ENCODE measurements at places on chromosomes 1 and 21. TPM values are rescaled to one million over a fixed set of nuclear protein-coding genes. Genes with fewer than 3 reads are reported as not detected.
A peak's percentile ranks its signal among the peaks of the same experiment; 100 is the strongest.

GRCh38 chr1:234997896-234998741, 130.5 kb downstream of the TOMM20 start:
- peak; percentile 14 for DNase-seq

DNA sequence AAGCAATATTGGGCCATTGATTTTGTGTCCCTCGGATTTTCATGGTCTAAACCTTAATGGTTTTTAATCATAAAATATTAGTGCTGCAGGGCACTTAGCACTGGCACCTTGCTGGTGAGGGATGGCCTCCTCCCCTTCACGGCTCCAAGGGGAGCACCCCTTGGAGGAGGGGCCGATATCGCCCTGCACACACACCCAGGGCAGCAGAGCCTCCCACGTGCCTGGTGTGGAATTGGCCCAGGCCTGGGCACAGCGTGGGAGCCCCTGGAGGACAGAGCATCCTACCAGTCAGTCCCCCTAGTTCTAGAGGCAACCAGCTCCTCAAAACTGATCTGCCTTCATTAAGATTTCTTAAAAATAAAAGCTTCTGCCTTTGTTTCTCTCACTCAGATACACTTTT, 90.7 kb upstream of the CSF3R start:
- no peak for DNase-seq

HAO2 gene
- not detected for total RNA-seq

RHD gene
- total RNA-seq = not detected

- no peak for DNase-seq
Measured at GRCh38 chr1:18230840-18231239, 123.2 kb downstream of the IGSF21 start.

GRCh38 chr1:1198423-1199140, 7.8 kb downstream of the TNFRSF18 start:
- no peak for DNase-seq

SYPL2 gene
- total RNA-seq = 0.26 TPM

DNA sequence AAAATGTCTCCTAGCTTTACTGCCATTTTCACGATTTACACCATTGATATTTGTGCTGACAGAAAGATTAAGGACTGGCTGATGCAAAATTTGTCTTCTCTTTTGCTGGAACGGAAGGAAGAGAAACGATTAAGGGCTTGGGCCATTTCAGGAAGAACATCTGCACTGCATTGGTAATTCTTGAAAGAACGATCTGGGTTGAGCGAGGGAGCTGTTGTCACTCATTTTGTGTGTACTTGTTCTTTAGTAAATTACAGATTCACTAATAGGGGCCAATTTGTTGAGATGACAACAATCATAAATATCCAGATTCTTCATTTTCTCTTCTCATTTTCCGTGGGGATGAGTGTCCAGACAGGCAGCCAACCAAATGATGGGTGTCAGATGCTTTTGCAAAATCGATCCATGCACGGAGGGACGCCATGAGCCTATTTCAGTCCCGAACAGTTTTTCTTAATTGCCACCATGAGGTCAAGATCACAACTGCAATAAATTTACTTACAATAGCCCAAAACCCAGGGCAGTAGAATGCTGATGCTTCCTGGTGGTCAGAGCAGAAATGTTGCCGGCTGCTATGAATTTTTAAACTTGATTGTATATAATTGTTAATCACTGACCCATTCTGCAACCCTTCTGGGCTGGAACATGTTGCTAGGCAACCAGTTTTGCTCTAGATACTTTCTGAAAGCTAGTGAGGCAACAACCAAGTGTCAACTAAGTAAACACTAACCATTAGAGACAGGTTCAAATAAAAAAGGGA, 132.4 kb upstream of the TIAM1 start:
- peak; percentile 7 for DNase-seq

CLEC20A gene
- not detected for total RNA-seq

RNF187 gene
- total RNA-seq = 123 TPM

GRCh38 chr1:166418344-166418933, 251.6 kb upstream of the FAM78B start:
- no peak for DNase-seq

GRCh38 chr1:125064481-125064880, 3879.7 kb downstream of the SRGAP2C start:
- no peak for DNase-seq

IFNLR1 gene
- under 0.01 TPM for total RNA-seq

- DNase-seq = no peak
Measured at GRCh38 chr1:36760081-36760480, 274.2 kb downstream of the GRIK3 start.

- DNase-seq = no peak
Measured at GRCh38 chr21:40830836-40831235, 16.1 kb downstream of the DSCAM start.

- no peak for DNase-seq
Measured at GRCh38 chr1:18440385-18441226, 40.1 kb upstream of the KLHDC7A start.

DNA sequence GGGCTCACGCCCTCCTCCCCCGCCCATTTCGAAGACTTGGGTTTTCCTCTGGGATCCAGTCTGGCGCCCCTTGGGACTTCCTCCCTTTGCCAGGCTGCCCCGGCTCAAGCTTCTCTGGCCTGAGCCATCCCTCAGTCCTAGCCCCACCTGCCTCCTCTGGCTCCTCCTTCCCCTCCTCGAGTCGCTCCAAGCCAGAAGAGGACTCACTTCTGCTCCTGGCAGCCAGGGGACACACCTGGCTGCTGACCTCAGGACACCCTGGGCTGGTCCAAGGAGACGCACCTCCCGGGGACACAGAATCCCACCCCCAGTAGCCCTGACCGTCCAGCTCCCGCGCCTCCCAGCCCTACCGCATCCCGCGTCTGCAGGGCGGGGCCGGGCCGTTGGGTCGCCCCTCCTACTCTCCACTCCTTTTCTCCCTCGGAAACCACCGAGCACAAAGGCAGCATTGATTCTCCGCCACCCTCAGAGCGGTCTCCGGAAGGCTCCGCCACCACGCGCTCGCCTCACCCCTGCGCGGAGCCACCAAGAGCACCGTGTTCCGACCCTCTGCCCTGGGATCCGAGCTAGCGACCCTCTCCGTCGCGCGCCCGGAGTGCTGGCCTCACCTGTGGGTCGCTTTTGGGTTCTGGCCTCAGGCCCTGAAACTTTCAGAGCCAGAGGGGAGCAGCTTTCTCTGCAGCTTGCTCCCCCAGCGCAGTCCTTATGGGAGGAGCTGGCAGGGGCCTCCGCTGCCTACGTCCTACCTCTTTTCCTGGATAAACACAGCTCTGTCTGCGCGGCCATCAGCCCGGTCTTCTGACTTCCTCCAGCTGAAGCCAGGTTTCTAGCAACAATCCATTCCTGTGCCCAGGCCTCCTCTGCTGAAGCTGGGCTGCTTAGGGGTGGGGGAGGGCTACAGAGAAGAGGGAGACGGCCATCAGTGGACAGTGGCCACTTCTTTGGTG, at the start of gene C2CD4D:
TSS of gene C2CD4D (minus strand) at position 364 of the 947 bp plus-strand sequence. CDS start 831 bp downstream, outside the sequence.
- no peak for DNase-seq

COL11A1 gene
- total RNA-seq = 0.26 TPM

DNA sequence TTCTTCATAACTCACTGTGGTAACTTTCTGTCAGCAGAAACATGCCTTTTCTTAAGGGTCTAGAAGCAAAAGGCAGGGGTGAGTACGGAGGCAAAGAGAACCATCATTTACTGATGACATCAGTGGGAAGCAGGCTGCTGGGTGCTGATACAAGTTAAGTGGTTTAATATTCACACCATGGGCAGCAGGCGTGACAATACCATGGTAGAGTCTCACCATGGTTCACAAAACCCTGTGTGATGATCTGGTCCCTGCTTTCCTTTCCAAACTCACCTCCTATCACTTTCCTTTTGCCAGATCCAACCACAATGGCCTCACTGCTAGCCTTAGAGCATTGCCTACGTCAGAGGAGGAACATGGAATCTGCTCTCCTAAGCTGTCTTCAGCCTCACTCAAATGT, 8.7 kb downstream of the MAB21L3 start:
- DNase-seq = no peak

MANEAL gene
- 0.50 TPM for total RNA-seq

AVPR1B gene
- not detected for total RNA-seq

- DNase-seq = no peak
Measured at GRCh38 chr1:6658359-6659060, 33.8 kb downstream of the THAP3 start.

DNA sequence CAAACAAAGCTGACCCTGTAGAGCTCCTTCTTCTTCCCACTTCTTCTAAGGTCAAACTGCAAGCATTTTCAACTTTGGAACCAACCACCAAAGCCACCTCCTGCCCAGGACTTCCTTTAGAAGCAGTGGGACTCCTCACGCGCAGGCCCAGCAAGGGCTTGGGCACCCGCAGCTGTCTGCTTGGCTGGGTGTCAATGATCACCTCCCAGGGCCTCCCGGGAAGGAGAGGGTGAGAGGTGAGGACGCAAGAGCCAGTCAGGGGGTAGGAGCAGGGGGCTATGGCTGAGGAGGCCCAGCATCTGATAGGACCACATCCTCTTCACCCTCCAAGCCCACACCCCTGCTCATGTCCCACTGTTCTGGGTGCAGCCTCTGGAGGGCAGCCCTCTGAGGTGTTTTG, 10.2 kb downstream of the KLHL21 start:
- DNase-seq = no peak

DNA sequence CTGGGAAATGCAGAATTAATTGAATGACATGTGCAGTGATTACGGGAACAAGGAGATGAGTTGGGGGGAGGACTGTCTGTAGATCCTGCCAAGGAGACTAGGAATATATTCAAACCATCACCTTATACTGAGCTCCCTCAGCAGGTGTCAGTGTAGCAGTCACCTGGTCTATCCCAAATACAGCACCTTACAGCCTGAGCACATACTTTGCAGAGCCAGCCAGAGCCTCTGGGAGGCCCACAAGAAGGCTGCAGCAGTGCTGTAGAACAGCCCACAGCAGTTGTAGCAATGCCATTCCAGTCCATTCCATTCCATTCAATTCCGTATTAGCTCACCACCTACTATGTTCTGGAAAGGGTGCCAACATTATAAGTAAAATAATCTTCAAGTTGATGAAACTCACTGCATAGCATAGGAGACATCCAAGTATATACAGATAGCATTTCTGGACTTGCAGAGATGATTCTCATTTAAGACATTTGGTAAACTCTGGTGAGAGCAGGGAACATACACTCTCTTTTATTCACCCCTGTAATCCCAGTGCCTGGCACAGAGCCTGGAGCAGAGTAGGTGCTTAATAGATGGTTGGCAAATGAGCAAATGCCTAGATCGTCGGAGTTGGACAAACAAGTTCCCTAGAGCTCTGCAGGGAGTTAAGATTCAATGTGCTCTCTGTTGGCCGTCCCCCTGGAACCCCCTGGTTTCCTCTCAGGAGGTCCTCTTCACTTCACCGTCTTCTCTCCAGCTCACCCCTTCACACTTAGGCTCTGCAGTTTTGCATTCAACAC, 44.7 kb downstream of the KCNC4 start:
- no peak for DNase-seq

Data from fibroblast of lung (primary cell).